CD4-positive, alpha-beta T cell treated with Interleukin-12 subunit alpha and Interleukin-12 subunit beta, for 1 hour (primary cell): ENCODE measurements at places on chromosomes 11 and 22.

GRCh38 chr11:43316451-43316850 is 4.7 kb downstream of the API5 start:
- peak; percentile 13 for DNase-seq

DNA sequence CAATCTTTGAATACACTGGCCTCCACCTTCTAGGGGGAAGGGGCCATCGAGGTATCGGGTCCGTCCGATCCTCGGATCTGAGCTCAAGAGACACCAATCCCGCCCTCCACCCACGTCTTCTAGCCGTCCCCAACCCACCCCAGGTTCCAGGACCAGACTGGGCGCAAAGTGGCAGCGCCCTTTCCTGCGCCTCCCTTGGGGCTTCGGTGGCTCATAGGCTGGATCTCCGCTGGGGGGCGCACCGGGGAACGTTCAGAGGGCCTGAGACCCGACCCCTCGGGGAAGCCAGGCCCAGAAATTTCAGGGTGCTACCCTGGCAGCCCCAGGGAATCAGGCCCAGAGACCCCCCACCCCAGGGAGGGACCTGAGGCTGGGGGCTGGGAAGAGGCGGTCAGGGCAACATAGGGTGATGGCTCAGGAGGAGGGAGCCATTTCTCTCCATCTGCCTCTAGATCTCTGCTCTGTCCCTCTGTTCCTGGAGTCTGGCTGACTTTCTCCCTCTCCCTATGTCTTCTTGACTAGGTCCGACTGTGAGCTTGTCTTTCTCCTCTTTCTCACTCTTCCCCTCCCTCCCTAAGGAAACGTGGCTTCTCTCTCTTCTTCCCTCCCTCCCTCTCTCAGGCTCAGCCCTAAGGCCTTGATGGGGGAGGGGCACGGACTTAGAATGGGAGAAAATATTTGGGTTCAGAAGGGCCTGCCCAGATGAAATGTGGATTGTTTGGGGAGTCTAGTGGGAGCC is 1.1 kb downstream of the CREB3L1 start:
- DNase-seq = peak; percentile 17

GRCh38 chr11:130471731-130472433 is 23.4 kb downstream of the ADAMTS15 start:
- DNase-seq = no peak

DNA sequence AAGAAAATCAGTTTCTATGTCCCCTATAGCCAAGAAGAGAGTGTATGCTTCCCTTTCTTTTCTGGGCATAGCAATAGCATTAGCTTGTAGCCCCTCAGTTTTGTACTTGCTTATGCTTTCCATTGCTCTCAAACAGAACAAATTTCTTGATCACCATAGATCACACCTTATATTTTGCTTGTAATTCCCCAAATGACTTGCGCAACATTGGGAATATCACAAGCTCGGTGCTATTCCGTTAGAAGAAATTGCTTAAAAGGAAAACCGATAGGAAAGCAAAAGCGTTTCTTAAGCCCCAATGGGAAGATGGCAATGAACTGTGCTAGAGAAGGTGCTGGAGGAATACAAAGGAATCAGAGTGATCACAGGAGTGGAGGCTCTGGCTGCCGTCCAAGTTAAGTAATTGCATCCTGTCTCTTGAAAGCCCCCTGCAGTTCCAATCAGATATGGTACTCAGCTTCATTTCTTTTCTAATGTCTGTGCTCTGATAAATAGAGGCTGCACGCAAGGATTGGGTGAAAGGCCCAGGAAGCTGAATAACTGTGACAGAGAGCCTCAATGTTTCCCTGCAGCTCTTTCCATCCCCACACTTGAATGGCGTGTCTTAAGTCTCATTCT is 182.1 kb upstream of the KIRREL3 start:
- DNase-seq = no peak

- DNase-seq = no peak
Measured at GRCh38 chr11:47765086-47765485, 2.1 kb downstream of the FNBP4 start.

GRCh38 chr11:111012491-111012890 is 233.0 kb upstream of the POU2AF2 start:
- no peak for DNase-seq

- no peak for DNase-seq
Measured at GRCh38 chr11:11661326-11662040, 39.7 kb upstream of the GALNT18 start.

DNA sequence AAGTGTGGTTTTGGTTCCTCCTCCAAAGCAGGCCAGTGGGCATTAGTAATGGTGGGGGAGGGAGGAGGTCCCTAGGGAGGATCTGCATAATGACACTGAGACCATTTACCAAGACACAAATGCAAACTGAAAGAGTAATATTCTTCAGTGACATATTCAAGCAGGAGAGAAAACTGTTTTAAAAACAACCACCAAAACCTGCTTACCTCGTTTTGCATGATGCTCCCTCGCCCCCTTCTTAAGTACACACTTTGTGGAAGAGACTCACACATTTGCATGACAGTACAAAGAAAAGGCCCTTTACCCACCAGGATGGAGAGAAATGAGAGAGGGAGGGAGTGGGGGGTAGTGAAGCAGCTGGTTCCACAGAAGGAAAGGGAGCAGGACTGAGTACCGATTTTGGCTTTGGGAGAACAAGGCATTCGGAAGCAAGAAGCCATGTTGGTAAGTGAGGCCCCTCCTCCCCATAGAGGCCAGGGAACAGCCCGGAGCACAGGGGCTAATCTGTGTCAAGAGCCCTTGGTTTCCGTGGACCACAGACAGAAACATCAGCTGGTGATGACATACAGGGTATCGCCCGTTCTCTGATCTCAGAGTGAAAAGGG is 13.0 kb upstream of the OPCML start:
- DNase-seq = no peak

GRCh38 chr11:61406991-61407728 is 14.8 kb downstream of the TMEM216 start:
- DNase-seq = no peak

DNA sequence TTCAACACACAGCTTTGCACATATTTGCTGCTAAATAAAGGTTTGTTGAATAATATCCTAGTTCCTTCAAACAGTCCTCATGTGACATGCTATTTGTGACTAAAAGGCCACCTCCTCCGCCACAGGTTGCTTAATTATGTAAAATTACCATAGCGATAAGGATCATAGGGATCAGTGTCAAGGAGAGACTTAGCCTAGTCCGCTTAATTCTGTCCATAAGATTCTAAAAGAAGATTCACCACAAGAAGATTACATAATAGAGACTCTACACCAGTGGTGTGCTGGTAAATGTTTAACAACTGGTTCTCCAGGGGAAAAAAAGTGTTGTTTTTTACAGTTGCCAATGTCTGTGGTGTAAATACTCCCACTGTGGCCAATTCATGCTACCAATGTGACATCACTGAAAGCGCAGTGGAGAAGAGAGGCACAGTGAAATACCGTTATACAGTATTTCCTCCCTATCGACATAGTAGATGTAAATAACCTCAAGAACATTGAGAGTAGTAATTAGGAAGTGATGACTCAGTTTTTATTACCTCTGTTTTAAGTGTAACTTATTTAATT is 4.2 kb upstream of the CHRDL2 start:
- DNase-seq = no peak

DNA sequence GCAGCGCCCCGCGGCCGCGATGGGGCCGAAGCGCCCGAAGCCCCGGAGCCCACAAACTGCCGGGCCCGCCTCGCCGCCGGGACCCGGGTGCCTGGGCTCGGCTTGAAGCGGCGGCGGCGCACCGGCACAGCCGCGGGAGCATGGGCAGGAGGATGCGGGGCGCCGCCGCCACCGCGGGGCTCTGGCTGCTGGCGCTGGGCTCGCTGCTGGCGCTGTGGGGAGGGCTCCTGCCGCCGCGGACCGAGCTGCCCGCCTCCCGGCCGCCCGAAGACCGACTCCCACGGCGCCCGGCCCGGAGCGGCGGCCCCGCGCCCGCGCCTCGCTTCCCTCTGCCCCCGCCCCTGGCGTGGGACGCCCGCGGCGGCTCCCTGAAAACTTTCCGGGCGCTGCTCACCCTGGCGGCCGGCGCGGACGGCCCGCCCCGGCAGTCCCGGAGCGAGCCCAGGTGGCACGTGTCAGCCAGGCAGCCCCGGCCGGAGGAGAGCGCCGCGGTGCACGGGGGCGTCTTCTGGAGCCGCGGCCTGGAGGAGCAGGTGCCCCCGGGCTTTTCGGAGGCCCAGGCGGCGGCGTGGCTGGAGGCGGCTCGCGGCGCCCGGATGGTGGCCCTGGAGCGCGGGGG is 346 bp downstream of the FJX1 start:
- DNase-seq = no peak

DNA sequence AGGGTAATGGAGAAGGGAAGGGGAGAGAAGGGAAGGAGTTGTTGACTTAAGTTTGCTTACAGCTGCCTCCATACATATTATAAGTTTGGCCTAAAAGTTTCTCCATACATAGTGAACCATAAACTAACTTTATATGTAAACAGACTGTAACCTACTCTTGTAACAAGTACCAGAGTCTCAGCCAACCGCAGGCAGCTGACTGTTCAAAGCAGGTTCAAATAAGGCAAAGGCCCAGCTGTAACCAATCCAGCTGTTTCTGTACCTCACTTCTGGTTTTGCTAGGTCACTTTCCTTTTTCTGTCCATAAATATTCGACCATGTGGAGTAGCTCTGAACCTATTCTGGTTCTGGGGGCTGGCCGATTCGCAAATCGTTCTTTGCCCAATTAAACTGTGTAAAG is 591.2 kb downstream of the INSC start:
- DNase-seq = no peak

DNA sequence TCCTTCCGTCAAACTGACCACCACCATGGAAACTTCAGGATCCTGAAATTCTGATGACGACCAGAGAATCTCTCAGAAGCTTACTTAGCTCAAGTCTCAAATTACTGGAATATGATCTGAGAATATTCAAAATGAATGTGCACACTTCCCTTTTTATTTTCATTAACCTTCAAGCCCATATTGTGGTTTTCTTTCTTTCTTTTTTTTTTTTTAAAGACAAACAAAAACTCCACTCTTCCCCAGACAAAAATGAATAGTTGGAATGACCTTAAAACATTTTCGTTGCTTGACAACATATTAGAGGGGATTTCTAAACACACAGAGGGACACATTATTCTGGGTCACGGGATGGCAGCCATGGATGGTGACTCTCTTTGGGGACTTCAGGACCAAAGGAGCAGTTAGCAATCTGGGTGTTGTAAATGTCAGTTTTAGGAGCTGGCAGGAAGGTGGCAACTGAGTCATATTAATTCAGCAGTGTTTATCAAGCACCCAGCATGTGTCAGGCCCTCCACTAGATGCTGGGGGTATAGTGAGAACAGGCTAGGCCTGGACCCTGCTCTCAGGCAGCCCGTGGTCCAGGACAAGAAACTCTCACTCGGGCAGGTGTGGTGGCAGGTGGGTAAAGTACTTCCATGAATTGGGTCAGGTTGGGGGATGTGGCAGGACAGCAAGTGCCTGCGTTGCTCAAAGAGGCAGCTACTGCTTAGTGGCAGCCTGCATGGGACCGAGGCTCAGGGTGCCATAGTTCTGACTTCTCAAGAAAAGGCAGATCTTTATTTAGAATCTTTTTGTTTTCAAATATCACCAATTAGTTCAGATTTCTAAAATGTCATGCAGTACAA is 126.1 kb downstream of the HIPK3 start:
- no peak for DNase-seq

DNA sequence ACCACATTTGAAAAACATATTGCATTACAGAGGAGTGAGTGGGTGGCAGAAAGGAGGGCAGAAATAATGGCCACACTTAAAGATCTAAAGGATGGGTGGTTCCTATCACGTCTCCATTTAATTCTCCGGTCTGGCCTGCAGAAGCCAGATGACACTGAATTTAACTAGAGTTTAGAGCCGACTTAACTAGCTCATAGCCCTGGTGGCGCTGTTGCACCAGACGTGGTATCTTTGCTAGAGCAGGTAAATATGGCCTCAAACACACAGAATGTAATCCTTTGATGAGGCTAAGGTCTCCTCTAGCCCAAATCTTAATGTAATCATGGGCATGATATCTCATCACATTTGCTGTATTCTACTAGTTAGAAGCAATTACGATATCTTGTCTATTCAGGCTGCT is 51.5 kb upstream of the GAL start:
- DNase-seq = peak; percentile 53

- no peak for DNase-seq
Measured at GRCh38 chr11:83238111-83238510, 44.6 kb downstream of the ANKRD42 start.

DNA sequence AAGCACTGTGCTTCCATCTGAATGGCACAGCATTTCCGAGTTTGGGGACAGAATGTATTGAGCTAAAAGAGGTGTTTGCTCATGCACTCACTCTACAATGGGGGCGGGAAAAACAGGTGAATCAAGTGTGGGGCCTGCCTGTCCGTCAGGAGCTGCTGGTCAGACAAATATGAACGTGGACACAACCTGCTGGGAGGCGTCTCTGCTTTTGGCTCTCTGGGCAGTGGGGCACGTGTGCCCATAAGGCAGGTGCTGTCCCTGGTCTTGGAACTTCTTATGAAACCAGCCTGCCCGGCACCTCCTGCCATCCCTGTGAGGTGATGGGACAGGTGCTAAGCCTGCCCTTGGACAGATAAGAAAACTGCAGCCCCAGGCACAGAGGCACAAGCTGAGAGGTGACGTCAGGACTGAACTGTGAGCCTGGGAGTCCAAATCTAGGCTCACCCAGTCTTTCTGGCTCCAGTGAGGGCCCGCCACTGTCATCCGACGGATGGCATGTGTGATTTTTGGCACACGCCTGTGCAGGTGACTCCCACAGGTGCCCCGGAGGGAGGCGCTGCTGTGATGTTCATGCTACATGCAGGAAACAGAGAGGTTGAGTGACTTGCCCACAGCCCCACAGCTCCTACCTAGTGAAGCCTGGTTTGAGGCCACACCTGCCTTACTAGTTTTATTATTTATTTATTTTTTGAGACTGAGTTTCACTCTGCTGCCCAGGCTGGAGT is 51.6 kb downstream of the SMIM38 start:
- DNase-seq = no peak

- peak; percentile 61 for DNase-seq
Measured at GRCh38 chr22:18000441-18001039, 23.8 kb downstream of the MICAL3 start.

- DNase-seq = no peak
Measured at GRCh38 chr11:121692236-121692635, 239.5 kb upstream of the SORL1-AS1 start.

DNA sequence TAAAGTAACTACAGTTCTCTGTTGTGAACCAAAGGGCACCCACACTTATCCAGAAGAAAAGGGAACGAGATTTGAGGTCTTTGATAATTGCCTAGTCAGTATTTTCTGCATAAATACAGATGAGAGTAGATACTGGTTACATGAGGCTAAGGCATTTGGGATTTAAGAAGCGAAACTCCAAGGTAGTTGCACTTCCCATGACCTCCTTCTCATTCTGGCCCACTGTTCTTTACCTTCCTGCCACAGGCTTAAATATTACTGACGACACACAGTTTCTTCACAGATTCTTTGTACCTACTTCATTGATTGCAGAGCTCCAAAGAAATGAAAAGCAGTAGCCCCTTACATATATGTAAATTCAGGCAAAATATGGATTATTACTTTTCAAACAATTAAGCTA is 915.3 kb downstream of the LRRC4C start:
- no peak for DNase-seq

GRCh38 chr11:31798554-31799434 is 12.3 kb downstream of the PAX6 start:
- DNase-seq = no peak
